Activated CD4-positive, alpha-beta T cell treated with anti-CD3 and anti-CD28 coated beads, Interleukin-2, amount 50 U/mL, for 1 hour (primary cell): ENCODE measurements at places on chromosomes 1 and 21.

DNA sequence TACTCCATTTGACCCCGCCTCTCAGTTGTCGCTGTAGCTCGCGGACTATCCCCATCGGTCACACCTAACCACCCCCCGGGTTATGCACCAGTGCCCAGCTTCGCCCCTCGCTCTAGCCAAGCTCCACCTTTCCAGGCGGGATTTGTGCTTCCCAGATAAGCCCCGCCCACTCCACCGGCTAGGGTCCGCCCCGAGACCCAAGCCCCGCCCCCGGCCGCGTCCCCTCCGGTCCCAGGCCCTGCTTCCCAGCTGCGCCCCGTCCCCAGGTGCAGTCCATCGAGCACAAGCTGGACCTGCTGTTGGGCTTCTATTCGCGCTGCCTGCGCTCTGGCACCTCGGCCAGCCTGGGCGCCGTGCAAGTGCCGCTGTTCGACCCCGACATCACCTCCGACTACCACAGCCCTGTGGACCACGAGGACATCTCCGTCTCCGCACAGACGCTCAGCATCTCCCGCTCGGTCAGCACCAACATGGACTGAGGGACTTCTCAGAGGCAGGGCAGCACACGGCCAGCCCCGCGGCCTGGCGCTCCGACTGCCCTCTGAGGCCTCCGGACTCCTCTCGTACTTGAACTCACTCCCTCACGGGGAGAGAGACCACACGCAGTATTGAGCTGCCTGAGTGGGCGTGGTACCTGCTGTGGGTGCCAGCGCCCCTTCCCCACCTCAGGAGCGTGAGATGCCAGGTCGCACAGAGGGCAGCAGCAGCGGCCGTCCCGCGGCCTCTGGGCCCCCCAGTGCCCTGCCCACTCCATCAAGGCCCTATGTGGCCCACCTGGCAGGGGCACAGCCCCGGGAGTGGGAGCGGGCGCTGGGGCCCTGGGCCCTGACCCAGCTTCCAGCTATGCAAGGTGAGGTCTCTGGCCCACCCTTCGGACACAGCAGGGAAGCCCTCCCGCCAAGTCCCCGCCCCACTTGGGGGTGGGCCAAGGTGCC is 23.9 kb downstream of the CITED4 start:
- DNase-seq, result no peak

GRCh38 chr1:6965083-6965934 is 180.1 kb downstream of the CAMTA1 start:
- no peak for DNase-seq

DNA sequence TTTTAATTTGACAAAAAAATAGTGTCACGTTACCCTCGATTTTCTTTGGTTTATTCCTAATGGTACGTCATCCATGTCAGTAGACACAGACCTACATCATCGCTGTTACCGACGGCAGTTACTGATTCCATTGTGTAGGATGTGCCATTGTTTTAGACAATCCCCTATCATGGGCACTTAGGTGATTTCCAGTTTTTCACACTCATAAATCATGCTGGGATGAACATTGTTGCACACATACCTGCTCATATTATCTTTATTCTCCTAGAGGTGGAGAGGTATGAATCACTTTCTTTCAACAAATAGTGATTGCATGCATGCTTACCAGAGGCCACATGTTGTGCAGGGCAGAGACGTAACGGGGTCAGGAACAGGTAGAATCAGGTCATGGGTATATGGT is 79.7 kb upstream of the EFHD2 start:
- no peak for DNase-seq

DNA sequence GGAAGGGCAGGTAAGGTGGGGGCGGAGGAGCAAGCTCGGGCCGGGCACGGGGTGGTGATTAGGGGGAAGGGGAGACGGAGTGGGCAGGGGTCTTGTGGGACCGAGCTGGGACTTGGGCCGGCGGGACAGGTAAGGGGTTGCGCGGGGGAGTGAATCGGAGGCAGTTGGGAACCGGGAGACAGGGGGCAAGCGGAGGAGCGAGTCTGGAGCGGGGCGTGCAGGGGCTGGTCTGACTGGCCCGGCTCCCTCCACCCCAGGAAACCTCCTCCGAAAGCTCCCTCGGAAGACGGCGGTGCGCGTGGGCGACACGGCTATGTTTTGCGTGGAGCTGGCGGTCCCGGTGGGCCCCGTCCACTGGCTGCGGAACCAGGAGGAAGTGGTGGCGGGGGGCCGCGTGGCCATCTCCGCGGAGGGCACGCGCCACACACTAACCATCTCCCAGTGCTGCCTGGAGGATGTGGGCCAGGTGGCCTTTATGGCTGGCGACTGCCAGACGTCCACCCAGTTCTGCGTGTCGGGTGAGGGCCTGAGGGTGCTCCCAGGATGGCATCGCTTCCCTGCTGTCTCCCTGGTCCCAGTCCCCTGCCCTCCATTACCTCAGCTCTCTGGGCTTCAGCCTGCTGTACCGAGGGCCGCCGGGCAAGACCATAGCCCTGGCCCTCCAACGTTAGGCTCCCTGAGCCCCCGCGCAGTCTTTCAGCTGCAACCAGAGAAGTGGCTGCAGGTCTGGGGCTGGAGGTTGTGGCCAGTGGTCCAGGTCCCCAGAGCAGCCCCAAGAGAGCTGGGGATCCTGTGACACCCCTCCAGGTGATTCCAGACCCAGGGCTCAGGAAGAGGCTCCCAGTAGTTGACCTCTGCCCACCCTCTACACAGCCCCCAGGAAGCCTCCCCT is 6.3 kb downstream of the OBSCN start:
- no peak for DNase-seq

- DNase-seq, result no peak
Observed at GRCh38 chr1:5623399-5623798, 368.8 kb downstream of the NPHP4 start.

DNA sequence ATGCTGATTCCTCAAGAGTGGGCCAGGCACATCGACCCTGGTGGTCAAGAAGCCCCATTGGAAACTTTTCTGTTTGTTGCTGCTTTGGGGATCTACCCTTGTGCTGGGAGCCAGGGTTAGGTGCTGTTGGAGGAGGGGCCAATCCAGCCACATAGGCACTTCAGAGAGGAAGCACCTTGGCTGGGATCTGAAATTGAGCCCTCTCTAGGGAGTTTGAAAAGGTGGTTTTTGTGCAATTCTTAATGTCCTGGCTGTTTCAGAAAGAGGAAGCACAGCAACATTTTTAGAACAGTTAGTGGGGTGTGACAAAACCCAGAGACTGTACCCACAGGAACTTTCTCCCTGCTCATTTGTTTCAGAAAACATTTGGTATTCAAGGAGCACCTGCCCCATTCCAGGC is 17.2 kb upstream of the BEND5 start:
- no peak for DNase-seq

GRCh38 chr1:5684791-5685190 is 307.4 kb downstream of the NPHP4 start:
- no peak for DNase-seq

DNA sequence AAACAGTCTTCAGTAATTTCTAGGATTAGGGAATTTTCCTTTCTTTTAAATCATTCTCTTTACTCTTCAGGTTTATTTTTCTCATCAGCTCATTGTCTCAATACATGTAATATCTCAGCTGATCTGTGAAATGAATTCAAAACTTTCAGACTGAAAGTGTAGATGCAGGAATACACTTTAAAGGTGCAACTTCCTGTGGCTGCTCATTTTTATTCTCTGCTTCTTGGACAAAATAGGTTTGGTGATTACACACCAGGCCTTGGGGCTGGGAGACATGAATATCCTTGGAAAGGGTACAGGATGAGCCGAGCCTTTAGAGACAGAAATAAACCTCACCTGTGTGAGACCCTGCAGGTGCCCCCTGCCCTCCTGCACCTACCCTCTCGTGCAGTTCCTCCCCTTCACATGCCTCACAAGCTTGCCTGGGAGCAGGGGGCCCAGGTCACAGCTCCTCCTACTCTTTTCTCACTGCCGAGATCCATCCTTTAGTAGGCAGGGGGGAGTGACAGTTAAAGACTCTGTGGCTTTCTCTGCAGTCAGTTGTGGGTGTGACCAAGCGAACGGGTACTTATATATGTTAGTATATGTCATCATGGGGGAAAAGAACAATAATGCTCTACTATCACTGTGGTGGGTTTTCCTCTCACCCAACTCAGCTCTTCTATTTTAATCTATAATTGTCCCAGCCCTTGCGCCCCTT is 23.6 kb downstream of the XCL2 start:
- no peak for DNase-seq
